ENCODE measurements at places on chromosomes 6 and 20. TPM values are rescaled to one million over a fixed set of nuclear protein-coding genes. Genes with fewer than 3 reads are reported as not detected.
A peak's percentile ranks its signal among the peaks of the same experiment; 100 is the strongest.

- no peak overlapping the region for H3K27ac ChIP-seq
- H3K4me1 ChIP-seq = peaks cover 7% of the 10 kb centered on the region
- DNase-seq = no peak
- peaks cover 46% of the 10 kb centered on the region for H3K36me3 ChIP-seq
These were observed 112.5 kb downstream of the PRL start for GRCh38 chr6:22184371-22184770.

The COL21A1 gene
- 20.5 TPM for total RNA-seq

DNA sequence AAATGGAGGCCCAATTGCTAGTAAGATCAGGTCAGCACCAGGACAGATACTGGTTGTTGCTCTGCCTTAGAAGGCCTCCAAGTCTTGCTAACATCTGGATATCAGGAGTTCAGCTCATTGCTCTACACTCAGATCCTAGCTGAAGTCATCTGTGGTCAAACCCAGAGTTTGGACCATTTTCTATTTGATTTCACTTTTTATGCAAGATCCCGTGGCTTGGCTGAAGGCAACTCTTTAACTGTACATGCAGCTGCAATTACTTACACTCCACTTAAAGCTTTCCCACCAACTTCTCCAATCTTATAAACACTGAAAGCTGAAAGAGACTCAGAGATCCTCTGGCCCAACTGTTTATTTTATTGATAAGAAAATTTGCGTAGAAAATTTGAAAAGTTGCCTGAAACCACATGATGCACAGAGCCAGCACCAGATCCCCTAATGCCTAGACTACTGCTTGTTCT lies 2.7 kb downstream of the SLC17A2 start:
- H3K36me3 ChIP-seq = no peaks in the 10 kb centered on the region
- DNase-seq = no peak
- H3K4me3 ChIP-seq = no peak overlapping the region
- peaks cover 15% of the 10 kb centered on the region for H3K4me1 ChIP-seq
- no peak overlapping the region for H3K27ac ChIP-seq

GRCh38 chr6:36506611-36507010 lies 40.7 kb downstream of the STK38 start:
- H3K27ac ChIP-seq = no peak overlapping the region
- no peaks in the 10 kb centered on the region for H3K4me1 ChIP-seq
- DNase-seq = no peak
- no peak overlapping the region for H3K4me3 ChIP-seq
- peaks cover 37% of the 10 kb centered on the region for H3K36me3 ChIP-seq

The OXT gene
- not detected for total RNA-seq

The FAM209B gene
- not detected for total RNA-seq

- no peak overlapping the region for H3K4me3 ChIP-seq
- no peaks in the 10 kb centered on the region for H3K36me3 ChIP-seq
- DNase-seq = no peak
- H3K27ac ChIP-seq = no peak overlapping the region
These were observed 140.3 kb downstream of the COL12A1 start for GRCh38 chr6:75065523-75065922.

DNA sequence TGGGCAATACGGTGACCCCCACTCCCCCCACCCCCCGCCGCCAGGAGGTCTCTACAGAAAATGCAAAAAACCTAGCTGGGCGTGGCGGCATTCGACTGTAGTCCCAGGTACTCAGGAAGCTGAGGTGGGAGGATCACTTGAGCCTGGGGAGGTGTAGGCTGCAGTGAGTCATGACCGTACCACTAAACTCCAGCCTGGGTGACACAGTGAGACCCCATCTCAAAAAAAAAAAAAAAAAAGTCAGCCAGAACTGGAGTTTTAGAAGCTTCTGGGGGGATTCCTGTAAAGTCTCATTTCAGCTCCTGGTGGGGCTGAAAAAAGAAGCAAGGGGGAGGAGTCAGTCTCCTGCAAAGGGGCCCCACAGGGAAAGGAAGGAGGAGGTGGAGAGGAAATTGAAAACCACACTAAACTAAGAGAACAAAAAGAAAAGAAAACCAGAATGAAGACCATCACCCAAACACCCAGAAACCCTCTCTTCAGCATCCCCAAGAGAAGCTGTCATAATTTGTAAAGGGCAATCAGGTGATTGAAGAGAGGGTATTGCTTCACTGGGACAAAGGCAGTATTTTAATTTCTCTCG lies 50.4 kb downstream of the NOL4L start:
- peaks cover 35% of the 10 kb centered on the region for H3K27me3 ChIP-seq
- H3K4me1 ChIP-seq = peaks cover 24% of the 10 kb centered on the region
- peak overlapping the region; percentile 41 for H3K4me3 ChIP-seq
- no peaks in the 10 kb centered on the region for H3K36me3 ChIP-seq

GRCh38 chr6:14758421-14759081 lies 487.3 kb upstream of the JARID2 start:
- no peaks in the 10 kb centered on the region for H3K27me3 ChIP-seq
- no peaks in the 10 kb centered on the region for H3K36me3 ChIP-seq
- no peak overlapping the region for H3K4me3 ChIP-seq
- H3K4me1 ChIP-seq = peaks cover 8% of the 10 kb centered on the region

The CFAP61 gene
- 2.6 TPM for total RNA-seq

The MYH7B gene
- total RNA-seq = 0.98 TPM

- H3K27me3 ChIP-seq = no peaks in the 10 kb centered on the region
- H3K4me3 ChIP-seq = no peak overlapping the region
- no peak overlapping the region for H3K27ac ChIP-seq
- DNase-seq = no peak
- peaks cover 12% of the 10 kb centered on the region for H3K4me1 ChIP-seq
These were observed 31.2 kb upstream of the PKIB start for GRCh38 chr6:122578961-122579360.

The SSTR4 gene
- not detected for total RNA-seq

GRCh38 chr6:52664991-52665686 lies 5.8 kb upstream of the TMEM14A start:
- no peaks in the 10 kb centered on the region for H3K27me3 ChIP-seq
- H3K4me3 ChIP-seq = no peak overlapping the region
- DNase-seq = no peak
- H3K36me3 ChIP-seq = peaks cover 11% of the 10 kb centered on the region
- peaks cover 6% of the 10 kb centered on the region for H3K4me1 ChIP-seq

DNA sequence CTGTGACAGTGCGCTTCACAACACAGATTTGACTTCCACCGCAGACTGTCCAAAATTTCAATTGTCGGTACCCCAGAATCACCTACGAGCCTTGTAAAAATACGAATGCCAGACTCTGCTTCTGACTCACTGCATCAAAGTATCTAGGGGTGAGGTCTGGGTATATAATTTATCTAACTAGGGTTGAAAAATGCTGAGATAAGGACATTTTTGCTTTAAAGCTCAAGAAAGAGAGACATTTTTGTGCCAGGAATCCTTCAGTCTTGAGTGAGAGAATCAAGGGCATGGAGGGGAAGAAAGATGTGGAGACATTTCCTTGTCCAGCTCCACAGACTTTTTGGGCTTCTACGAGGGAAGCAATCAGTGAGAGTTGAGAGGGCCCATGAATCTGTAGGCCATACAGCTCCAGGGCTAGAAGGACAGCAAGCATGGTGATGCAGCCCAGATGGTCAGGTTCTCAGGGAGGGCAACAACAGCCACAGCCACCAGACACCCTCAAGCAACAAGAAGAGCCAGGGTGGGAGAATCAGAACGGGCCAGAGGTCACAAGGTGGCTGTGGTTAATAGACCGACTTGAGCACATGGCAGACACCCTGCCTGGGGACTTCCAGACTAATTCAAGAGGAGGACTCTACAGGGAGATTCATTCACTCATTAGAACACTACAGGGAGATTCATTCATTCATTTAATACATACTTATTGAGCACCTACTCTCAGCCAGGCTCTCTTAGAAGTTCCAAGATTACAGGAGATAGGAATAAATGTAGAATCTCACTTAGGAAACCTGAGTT lies 211.1 kb upstream of the PRDM1 start:
- peaks cover 4% of the 10 kb centered on the region for H3K4me1 ChIP-seq
- H3K27me3 ChIP-seq = peaks cover 14% of the 10 kb centered on the region
- H3K36me3 ChIP-seq = no peaks in the 10 kb centered on the region
- DNase-seq = no peak
- H3K27ac ChIP-seq = no peak overlapping the region

DNA sequence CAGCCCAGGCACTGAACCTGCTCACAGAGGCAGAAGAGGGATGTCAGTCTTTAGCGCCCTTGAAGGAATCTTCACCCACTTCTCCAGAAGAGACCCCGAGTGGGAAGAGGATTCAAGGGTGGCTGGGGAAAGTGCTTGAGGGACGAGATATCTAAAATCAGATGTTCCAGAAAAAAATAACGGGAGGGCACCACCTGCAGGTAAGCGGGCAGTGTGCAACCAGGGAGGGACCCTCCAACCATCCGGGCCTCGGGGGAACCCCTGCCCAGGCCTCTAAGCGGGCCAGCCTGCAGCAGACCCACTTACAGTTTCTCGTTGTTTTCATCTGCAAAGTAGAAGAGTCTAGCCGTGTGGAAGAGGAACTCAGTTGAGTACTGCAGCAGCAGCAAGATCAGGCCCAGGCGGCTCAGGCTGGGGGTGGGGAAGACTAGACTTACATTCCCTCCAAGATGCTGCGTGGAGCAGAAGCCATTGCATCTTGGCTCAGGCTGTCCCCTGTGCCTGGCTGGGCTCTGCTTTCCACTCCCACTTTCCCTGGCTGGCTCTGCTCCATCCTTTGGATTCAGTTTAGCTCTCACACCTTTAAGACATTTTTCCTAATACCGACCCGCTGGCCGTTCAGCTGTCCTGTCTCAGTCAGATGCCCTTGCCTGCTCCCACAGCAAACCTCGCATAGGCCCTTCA lies 71.0 kb downstream of the TRAM2 start:
- H3K27me3 ChIP-seq = no peaks in the 10 kb centered on the region
- no peak overlapping the region for H3K27ac ChIP-seq
- no peaks in the 10 kb centered on the region for H3K4me1 ChIP-seq
- no peak overlapping the region for H3K4me3 ChIP-seq
- peaks cover 7% of the 10 kb centered on the region for H3K36me3 ChIP-seq
- no peak for DNase-seq

The PLA2G7 gene
- total RNA-seq = 0.93 TPM

DNA sequence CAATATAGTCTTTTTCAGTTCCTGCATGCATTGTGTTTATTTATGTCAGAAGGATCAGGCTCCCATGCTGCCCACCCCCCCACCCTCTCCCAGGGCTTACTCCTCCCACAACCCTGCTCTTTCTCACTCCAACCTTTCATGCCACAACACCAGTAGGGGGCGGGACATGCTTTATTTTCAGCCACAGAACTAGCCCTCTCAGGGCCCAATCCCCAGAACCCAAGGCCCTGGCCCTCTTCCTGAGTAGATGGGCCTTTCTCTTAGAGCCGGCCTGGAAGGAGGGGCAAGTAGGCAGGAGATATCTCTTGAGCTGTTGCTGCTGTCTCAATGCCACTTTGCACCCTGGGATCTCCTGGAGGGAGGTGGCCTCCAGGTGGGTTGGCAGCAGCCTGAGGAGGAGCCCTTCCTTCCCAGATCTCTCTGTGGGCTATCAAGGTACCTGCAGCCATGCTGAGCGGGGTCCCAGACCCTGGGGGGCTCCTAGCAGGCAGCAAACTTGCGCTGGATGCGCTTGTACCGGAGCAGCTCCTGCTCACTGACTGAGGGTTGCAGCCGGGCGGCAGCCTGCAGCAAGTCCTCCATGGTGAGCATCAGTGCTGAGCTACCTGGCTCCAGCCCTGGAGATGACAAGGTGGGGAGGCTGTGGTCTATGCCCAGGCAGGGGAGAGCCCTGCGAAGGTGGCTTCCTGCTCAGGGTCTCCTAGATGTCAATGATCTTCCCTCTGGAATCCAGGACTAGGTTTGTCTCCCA lies 3.5 kb downstream of the GNMT start:
- DNase-seq = no peak
- no peak overlapping the region for H3K27ac ChIP-seq
- H3K4me1 ChIP-seq = peaks cover 4% of the 10 kb centered on the region

DNA sequence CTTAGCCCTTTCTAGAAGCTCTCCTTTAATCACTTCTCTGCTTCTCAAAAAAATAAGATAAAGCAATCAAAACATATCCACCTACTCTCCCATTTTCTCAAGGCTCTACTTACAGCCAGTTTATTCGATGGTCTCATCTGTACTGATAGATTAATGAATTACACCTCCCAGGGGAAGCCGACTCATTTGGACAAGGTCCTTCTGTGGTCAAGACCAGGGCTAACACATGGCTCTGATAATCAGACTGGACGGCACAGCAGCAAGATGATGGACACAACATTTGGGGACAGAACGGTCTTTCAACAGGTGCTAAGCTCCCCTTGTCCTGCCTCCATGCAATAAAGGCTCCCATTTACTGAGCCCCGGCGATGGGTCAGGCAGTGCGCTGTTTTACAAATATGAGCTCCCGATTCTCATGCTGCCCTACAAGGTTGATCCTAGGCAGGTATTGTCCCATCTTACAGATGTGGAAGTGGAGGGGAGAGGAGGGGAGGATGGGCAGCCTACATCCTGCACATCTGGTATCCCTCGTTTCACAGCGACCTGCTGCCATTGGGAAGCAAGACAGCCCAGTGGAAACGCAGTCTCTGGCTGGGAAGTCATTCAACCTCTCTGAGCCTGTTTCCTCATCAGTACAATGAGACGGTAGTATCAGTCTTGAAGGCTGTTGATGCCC lies 15.7 kb downstream of the CPNE5 start:
- peaks cover 6% of the 10 kb centered on the region for H3K27me3 ChIP-seq
- no peaks in the 10 kb centered on the region for H3K36me3 ChIP-seq
- no peak overlapping the region for H3K4me3 ChIP-seq
- H3K27ac ChIP-seq = no peak overlapping the region
- no peak for DNase-seq

DNA sequence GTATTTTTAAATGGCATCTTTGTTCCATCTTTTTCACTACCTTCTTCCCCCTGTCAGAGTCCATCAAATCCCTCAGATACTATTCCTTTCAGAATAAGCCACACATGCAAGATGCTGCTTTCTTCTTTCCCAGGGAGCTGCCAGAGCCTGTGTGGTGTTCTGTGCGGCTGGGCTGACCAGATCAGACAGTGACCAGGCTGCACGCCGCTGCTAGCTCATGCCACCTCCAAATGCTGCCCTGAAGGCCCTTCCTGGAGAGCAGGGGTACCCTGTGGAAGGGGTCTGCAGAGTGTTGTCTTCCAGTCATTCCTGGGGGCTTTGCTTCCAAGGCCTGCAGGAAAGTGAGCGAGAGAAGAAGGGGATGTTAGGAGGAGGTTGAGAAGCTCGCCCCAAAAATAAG lies 179.1 kb upstream of the SUPT3H start:
- H3K27ac ChIP-seq = no peak overlapping the region
- no peaks in the 10 kb centered on the region for H3K36me3 ChIP-seq
- DNase-seq = no peak
- H3K27me3 ChIP-seq = no peaks in the 10 kb centered on the region
- H3K4me3 ChIP-seq = no peak overlapping the region

The TPBG gene
- 31.3 TPM for total RNA-seq

- no peaks in the 10 kb centered on the region for H3K4me1 ChIP-seq
- H3K27me3 ChIP-seq = peaks cover 30% of the 10 kb centered on the region
- no peak for DNase-seq
- H3K36me3 ChIP-seq = no peaks in the 10 kb centered on the region
- H3K4me3 ChIP-seq = no peak overlapping the region
These were observed 20.4 kb upstream of the TMEM242 start for GRCh38 chr6:157343732-157344131.

DNA sequence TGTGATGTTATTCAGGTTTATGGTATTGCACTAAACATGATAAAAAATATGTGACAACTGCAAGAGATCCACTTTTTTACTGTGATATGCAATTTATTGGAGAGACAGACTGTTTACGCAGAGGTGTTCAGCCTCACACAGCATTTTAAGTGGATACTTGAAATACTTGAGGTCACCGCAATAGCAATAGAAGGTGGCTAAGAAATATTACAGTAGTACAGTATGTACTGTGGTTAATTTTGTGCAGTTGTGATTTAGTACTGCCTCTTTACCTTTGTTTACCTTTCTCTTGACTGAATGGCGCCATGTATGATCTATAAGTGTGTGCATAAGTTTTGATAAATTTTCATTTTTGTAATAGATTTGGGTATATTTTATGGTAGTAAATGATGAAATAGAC lies 17.4 kb downstream of the MACROD2 start:
- no peak overlapping the region for H3K4me3 ChIP-seq
- H3K4me1 ChIP-seq = no peaks in the 10 kb centered on the region
- H3K36me3 ChIP-seq = peaks cover 5% of the 10 kb centered on the region
- DNase-seq = no peak

The CST2 gene
- not detected for total RNA-seq

Data from progenitor cell of endocrine pancreas (in vitro differentiated cells).